Pancreas (tissue), 10 donors: ENCODE measurements at places on chromosomes 3 and 15. TPM values are rescaled to one million over a fixed set of nuclear protein-coding genes. Genes with fewer than 3 reads are reported as not detected.

DNA sequence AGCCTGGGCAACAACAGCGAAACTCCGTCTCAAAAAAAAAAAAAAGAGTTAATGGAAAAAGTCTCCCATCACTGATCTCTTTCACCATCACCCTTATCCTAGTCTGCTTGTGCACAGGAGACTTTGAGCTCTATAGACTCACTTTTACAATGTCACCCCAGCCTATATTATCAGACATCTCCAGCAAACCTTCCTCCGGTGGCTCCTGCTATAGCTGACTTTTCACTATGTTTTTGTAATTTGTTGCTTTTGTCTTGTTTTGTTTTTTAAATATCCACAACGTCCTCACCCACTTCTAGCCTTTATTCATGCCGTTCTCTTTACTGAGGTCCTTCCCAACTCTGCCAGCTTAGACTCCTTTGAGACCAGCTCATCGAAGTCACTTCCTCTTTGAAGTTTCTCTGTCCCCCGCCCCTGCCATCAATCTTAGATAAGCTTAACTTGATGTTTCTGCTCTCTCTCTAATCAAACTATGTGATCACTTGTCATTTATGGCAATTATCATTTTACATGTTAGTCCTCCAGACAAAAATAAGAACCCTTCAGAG is 82.7 kb upstream of the CHD2 start:
- DNase-seq = no peak

- DNase-seq = no peak
These were observed 84.4 kb downstream of the LARS2 start for GRCh38 chr3:45472795-45473194.

RARRES1 gene
- 24.0 TPM for total RNA-seq

TEX55 gene
- not detected for total RNA-seq

C3orf20 gene
- total RNA-seq = 0.09 TPM

ONECUT1 gene
- 30.4 TPM for total RNA-seq

PRSS50 gene
- total RNA-seq = 0.38 TPM

DNA sequence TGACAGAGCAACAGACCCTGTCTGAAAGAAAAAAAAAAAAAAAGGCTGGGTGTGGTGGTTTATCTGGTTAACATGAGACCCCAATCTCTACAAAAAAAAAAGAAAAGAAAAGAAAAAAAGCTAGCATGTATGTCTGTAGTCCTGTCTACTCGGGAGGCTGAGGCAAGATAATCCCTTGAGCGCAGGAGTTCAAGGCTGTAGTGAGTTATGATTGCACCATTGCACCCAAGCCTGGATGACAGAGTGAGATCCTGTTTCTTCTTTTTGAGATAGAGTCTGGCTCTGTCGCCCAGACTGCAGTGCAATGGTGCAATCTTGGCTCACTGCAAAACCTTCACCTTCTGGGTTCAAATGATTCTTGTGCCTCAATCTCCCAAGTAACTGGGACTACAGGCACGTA is 8.4 kb upstream of the DHX30 start:
- DNase-seq = no peak

XCR1 gene
- not detected for total RNA-seq

CD200 gene
- total RNA-seq = 4.4 TPM

GRCh38 chr15:85473455-85473854 is 93.1 kb downstream of the AKAP13 start:
- no peak for DNase-seq

EPHA3 gene
- total RNA-seq = 0.43 TPM

C3orf85 gene
- not detected for total RNA-seq

DNA sequence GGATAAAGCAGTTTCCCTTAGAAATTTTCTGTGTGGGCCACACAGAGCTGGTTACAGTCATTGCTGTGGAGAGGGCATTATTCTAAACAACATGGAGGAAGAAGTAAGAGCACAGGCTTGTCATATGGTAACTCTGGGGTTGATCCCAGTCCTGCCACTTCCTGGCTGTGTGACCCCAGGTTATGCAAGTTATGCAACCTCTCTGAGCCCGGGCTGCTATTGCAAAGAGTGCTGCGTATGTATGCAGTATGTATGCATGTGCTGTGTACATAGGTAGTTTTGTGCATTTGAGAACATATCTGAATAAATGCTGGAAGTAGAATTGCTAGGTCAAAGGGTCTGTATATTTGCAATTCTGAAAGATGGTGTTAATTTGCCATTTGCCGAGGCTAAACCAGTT is 9.2 kb downstream of the SPSB4 start:
- no peak for DNase-seq

GRCh38 chr3:188507244-188507720 is 353.3 kb downstream of the LPP start:
- no peak for DNase-seq

DNA sequence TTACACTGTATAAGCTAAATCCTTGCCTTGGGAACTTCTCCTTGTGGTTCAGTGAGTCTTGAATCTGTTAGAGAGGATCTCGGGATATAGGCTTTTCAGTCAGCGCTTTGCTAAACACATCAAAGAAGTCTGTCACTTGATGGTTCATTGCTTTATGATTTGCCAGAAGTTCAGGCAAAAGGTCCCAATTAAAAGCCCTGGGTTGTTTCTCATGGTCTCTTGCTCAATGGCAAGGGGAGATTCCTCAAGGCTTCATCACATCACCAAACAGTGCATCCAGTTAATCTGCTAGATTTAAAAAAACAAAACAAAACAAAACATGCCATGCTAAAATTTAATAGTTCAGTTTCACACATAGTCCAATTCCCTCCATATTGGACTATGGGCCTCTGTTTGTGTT is 114.8 kb downstream of the FILIP1L start:
- no peak for DNase-seq

DNA sequence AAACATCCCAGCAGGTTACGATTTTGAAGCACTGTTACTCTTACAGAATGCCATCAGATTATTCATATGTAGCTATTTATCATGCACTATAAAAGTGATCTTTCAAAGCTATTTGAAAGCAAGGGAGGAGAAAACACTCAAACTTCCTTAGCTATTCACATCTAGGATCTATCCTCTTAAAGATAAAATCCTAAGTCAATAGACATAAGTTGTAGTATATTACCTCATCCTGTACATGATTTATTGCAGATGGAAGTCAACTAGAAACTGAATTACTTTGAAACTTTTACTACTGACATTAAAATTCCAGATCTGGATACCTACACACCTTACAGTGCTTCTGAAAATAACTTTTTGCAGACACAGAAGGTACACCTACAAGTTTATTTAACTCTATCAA is 197.2 kb downstream of the MEIS2 start:
- no peak for DNase-seq

PDZRN3 gene
- 8.0 TPM for total RNA-seq

DNA sequence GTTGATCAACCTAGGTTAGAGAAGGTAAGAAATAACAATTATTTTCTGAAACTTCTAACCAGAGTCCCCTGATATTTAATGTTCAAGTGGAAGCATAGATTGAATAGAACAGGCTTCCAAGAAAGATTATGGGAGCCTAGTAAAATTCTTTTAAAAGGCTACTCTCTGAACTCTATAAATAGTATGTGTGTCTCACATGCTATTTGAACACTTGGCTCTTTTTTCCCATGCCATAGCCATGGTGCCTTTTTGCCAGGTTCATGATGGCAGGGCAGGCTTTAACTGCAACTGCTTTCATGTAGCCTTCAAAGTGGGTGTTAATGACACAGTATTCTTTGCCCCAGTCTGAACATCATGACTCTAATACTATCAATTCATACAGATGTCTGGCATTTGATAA is 22.9 kb upstream of the STRIT1 start:
- DNase-seq = no peak

DNA sequence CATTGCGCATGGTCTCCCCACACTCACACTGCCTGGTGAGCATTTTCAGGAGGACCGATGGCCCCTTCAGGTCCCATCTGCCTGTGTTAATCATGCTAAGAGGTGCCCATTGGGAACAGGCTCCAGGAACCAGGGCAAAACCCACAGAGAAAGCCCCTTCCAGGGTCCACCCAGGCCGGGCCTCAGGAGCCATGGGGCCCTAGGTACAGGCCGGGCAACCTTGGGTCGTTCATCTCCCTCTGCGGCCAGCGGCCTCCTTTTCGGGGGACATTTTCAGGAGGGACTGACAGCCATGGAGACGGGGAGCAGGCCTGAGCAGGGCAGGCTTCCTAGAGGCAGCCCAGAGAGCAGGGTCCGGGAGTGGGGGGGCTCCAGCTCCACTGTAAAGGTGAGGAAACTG is 68.0 kb upstream of the TAMM41 start:
- DNase-seq = no peak

ZNF385D gene
- 0.57 TPM for total RNA-seq

DNA sequence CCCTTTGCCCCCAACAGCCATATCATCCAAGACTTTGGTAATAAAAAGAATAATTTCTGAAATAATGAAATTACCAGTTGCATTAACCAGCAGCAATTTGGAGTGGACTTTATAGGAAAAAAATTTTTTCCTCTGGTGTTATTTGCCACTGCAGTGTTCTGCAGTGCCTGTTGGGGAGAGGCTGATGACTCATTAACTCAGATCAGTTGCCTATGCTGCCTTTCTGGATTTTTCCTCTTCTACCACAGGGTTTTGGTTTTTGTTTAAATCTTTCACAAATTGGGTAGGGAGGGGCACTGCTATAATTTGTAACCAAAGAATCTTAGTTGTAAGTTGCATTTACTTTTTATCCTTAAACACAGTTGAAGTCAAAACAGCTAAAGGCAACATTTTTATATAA is 22.7 kb downstream of the ATP6V1A start:
- DNase-seq = no peak

- DNase-seq = peak; percentile 59
These were observed 720 bp upstream of the TNIK start for GRCh38 chr3:171460725-171461524.

ZMYND10 gene
- total RNA-seq = 1.3 TPM

LSAMP gene
- 1.4 TPM for total RNA-seq

DNA sequence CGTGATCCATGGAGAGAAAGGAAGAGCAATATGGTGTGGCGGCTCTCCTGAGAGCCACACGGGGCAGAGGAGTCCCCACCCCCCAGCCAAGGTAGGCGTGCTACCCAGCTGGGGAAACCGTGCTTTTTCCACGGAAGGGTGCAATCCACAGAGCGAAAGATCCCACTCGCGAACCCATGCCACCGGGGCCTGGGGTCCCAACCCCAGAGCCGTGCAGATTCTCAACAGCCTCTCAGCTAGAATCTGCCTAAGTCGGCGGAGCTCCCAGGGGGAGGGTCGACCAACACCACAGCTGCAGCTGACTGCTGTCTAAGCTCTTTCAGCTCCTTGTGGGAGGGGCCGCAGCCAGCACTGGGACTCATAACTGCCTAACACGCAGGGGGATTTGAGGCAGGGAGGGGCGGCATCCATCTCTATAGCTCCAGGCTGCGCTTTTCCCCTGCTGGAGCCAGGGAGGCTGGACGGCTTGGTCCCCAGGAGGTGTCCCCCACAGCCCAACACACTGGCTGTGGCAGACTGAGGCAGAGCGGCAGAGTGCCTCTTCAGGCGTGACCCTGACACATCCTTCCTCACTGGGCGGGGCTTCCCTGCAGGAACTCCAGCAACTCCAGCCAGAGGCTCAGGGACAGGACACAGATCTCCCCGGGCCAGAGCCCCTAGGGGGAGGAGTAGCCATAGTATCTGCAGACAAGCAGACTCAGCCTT is 107.6 kb upstream of the ZBTB20 start:
- no peak for DNase-seq

GRCh38 chr3:52774066-52774713 is 3.2 kb upstream of the ITIH1 start:
- no peak for DNase-seq

DNA sequence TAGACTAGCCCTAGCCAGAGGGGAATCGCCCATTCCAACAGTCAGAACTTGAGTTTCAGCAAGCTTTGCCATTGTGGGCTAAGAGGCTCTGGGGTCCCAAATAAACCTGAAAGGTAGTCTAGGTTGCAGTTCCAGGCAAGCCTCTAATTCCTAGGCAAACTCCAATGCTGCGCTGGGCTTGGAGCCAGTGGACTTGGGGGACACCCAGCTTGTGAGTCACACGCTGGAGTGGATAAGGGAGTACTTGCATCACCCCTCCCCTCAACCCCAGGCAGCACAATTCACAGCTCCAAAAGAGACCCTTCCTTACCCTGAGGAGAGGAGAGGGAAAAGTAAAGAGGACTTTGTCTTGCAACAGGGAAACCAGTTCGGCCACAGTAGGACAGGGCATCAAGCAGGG is 105.2 kb upstream of the DPPA4 start:
- no peak for DNase-seq

DNA sequence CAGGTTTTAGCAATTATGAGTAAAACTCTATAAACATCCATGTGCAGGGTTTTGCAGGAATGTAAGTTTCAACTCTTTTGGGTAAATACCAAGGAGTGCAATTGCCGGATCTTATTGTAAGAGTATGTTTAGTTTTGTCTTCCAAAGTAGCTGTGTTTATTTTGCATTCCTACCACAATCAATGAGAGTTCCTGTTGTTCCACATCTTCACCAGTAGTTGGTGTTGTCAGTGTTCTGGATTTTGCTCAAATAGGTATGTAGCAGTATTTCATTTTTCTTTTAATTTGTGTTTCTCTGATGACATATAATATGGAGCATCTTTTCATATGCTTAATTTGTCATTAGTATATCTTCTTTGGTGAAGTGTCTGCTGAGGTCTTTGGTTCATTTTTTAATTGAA is 185.1 kb upstream of the GALNT15 start:
- DNase-seq = no peak

DNA sequence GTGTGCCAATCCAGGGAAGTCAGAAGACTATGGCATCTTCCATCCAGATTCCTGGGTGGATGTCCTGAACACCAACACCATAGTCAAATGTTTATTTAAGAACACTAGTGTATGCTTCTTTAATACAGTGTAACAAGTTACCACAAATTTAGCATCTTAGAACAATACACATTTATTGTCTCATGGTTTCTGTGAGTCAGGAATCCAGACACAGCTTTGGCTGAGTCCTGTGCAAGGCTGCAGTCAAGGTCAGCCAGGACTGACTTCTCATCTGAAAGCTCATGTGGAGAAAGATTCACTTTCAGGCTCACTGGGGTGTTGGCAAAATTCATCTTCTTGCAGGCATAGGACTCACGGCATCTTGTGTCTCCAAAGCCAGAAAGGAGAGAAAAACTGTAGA is 143.4 kb downstream of the ANXA2 start:
- DNase-seq = no peak

PRTG gene
- 0.05 TPM for total RNA-seq

GRCh38 chr3:55873523-55874254 is 386.6 kb upstream of the WNT5A start:
- no peak for DNase-seq

GRCh38 chr3:190534986-190535385 is 21.1 kb downstream of the IL1RAP start:
- DNase-seq = no peak

CSPG5 gene
- total RNA-seq = 0.22 TPM

DNA sequence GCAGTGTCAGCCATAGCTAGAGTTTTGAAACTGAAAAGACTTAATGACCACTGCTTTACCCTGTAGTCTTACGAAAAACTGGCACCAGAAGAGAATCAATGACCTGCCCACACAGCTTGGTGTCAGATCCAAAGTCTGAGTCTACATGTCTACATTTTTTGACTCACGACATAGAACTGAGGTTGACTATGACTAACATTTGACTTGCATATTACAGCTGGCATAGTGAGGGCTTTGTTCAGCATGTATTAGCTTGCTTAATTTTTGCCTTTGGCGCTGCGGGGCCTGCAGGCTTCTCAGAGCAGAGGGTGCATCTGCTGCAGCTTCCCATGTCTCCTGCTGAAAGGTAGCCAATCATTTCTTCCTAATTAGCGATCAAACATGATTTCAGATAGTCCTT is 167.0 kb downstream of the EBLN2 start:
- DNase-seq = no peak
